ENCODE measurements at places on chromosomes 1 and 21. TPM values are rescaled to one million over a fixed set of nuclear protein-coding genes. Genes with fewer than 3 reads are reported as not detected.

DNA sequence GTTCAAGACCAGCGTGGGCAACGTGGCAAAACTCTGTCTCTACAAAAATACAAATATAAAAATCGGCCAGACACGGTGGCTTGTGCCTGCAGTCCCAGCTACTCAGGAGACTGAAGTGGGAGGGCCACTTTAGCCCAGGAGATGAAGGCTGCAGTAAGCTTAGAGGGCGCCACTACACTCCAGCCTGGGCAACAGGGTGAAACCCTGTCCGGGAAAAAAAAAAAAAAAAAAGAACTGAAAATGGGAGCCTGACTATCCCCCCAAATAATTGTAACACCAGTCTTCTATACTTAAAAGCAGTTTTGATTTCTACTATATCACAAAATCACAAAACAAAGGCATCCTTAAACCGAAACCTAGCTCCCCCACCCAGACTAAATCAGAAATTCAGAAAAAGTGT is 60.3 kb downstream of the CDC42BPA start:
- peak; percentile 8 for DNase-seq

Gene LCE1B
- not detected for total RNA-seq

Gene RAB3B
- 96.5 TPM for total RNA-seq

DNA sequence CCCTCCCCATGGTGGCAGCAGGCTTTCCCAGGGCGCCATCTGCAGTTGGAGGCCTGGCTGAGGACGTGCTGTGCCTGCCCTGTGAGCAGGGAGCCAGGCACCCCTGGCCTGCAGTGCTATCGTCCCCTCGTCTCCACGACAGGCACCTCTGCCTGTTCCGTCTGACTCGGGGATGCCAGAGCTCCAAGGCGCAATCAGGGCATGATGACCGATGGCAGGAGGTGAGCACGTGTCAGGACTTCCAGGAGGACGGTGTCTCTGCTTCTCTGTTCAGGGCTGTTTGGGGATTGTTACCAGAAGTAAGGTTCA is 125.2 kb downstream of the PCBP3 start:
- DNase-seq: no peak

Gene NTMT2
- total RNA-seq: not detected

Gene IQCC
- total RNA-seq: 2.9 TPM

- peak; percentile 71 for DNase-seq
These were observed 857.9 kb downstream of the BRINP3 start for GRCh38 chr1:189619682-189620332.

- DNase-seq: no peak
These were observed 14.8 kb upstream of the TMEM54 start for GRCh38 chr1:32915766-32916706.

- DNase-seq: no peak
These were observed 668 bp downstream of the RNF11 start for GRCh38 chr1:51236531-51237350.

- DNase-seq: no peak
These were observed 106.8 kb upstream of the ATP1A1 start for GRCh38 chr1:116265931-116266863.

DNA sequence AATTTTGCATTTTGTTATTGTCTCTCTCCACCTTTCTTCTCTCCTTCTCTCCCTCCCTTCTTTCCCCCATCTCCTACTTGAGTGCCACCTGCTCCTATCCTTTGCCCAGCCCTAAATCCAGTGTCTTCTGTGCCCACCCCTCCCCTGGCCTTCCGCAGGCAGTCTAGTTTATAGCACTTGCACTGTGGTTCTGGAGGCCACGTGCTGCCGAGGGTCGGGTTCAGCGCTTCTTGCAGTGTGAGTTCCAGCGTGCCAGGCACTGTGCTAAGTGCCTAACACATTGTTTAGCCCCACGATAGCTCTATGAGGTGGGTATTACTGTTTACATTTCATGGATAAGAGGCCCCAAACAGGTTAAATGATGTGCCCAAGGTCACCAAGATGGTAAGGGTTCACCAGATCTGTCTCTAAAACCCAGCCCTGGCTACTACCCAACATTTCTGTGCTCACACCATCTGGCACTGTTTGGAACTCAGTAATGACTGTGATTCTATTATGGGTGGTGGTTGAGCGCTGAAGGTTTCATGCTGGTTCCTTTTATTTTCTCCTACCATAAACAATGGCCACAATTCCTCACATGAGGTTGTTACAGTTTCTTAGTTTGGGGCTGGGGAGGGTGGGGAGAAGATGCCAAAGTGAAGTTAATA is 14.1 kb upstream of the ATP1A4 start:
- DNase-seq: no peak

GRCh38 chr21:39669485-39669884 is 56.7 kb downstream of the B3GALT5 start:
- DNase-seq: no peak

GRCh38 chr1:199422206-199422605 is 605.3 kb upstream of the NR5A2 start:
- peak; percentile 3 for DNase-seq

- DNase-seq: no peak
These were observed 23.9 kb downstream of the FMO5 start for GRCh38 chr1:147201276-147201675.

Gene F5
- not detected for total RNA-seq

- DNase-seq: no peak
These were observed at the start of gene DYNLT4 for GRCh38 chr1:44806704-44807363. Gene DYNLT4, minus strand, starts transcription at chr1:44807351. Its CDS starts 683 bp downstream, at chr1:44806668.

Gene ARHGAP30
- total RNA-seq: not detected

- no peak for DNase-seq
These were observed 151.3 kb downstream of the ADGRL4 start for GRCh38 chr1:78855258-78855657.

DNA sequence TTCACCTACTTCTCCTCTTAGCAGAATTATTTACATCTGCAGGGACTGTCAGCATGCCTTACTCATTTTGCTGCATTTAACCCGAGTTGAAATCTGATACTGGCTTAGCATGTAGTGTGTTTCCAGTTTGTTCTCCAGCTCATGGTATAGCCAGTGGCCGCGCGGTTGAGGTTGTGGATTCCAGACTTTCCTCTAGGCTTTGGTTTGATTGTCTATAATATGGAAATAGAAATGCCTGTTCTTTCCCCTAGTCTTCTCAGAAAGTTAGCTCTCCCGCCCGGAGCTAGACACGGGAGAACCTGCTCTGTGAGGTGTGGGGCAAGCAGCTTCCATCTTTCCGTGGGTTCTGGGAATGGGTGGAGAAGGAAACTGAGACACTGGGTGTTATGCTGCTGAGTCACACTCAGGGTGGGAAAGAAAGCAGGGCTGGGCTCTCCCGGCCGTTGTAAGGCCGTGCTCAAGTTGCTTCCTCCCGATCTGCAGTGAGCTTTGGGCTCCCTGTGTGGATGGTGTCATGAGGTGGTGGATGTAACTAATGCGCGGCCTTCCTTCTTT is 206.8 kb upstream of the TMEM51 start:
- no peak for DNase-seq

GRCh38 chr1:204036882-204037655 is 35.8 kb upstream of the SOX13 start:
- DNase-seq: no peak

Measured in NCI-H460 (cell line).